ENCODE measurements at places on chromosomes 16 and 17.
A peak's percentile ranks its signal among the peaks of the same experiment; 100 is the strongest.

- no peak for DNase-seq
Observed at GRCh38 chr16:73214825-73215677, 167.1 kb upstream of the ZFHX3 start.

GRCh38 chr17:6555331-6556120, 829 bp downstream of the PITPNM3 start:
- DNase-seq = peak; percentile 23

DNA sequence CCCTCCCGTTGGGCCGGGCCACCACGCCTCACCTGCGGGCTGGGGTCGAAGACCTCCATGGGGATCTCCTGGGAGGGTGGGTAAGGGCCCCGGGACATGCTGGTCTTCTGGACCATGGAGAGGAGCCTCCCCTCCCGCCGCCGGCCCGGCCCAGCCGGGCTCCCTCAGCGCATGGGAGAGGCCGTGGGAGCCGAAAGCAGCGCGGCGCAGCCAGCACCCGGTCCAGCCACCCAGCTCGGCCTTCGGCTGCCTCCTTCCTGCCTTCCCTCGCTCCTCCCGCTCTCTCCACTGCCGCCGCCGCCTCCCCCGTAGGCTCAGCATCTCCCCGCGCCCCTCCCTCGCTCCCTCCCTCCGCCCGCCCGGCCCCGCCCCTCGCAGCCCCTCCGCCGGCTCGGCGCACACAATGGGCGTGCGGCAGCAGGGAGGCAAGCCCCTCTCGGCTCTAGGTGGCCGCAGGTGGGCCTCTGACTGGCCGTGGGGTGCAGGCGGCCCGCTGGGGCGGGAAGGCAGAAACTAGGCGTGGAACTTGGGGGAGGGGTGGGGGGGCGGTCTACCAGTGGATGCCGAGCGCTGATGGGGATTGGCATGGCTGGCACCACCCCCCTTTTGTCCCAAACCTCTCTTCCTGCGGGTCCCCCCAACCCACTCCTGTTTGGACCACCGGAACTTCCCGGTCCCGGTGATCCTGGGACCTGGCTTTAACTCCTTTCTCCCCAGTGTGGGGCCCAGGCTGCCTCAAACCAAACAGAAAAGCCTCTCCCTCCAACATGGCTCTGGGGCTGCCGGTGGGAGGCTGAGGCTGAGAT, at the start of gene CACNB1:
Gene CACNB1 (minus strand): TSS at position 290 of the 806 bp plus-strand sequence. CDS start 174 bp downstream, at position 116.
- peak; percentile 80 for DNase-seq

DNA sequence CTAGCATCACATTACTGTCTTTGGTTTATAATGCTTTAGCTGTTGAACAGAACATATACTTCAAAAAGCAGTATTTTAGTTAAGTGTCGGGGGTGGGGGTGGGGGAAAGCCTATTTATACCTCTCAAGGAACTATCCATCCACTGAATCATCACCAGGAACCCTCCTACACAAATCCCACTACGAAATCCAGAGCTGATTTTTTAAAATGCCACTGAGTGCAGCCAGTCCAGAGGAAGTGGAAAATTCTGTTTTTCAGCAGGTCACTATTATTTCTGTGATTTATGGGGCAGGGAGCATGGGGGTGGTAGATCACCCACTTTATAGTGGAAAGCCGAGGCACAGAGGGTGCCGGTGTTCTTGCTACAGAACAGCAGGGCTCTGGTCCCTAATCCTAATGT, 284.1 kb downstream of the SOX9 start:
- DNase-seq = no peak

GRCh38 chr17:31428111-31428510, 36.6 kb downstream of the RAB11FIP4 start:
- DNase-seq = no peak

GRCh38 chr16:82848013-82848412, 221.2 kb downstream of the CDH13 start:
- no peak for DNase-seq

- no peak for DNase-seq
Observed at GRCh38 chr16:88003736-88004135, 52.5 kb downstream of the BANP start.

DNA sequence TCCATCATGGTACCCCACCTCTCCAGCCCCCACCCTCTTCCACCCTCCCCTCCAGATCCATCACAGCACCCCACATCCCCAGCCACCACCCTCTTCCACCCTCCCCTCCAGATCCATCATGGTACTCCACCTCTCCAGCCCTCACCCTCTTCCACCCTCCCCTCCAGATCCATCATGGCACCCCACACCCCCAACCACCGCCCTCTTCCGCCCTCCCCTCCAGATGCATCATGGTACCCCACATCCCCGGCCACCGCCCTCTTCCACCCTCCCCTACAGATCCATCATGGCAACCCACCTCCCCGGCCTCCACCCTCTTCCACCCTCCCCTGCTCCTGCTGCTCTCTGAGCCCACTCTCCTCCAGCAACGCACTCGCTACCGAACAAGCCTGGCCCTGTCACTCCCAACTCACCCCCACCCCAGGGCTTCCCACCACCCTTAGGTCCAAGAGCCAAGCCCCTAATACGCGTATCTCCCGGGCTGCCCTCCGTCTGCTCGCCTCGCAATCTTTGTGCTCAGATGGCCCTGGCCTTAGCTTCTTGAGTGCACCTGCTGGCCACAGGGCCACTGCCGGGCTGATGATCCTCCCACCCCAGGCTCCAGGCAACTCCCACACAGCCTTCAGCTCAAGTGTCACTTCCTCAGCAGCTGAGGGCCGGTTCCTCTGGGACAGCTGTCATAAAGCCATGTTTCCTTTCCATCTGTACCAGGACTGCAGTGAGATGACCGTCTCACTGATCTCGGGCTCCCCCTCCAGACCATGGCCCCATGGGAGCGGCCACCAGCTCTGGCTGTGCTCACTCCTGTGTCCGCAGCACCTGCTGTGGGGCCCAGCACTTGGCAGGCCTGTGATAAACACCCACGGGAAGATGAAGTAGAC, 25.5 kb downstream of the KDM8 start:
- DNase-seq = no peak

GRCh38 chr17:68576811-68577496, 24.2 kb downstream of the FAM20A start:
- no peak for DNase-seq

- DNase-seq = no peak
Observed at GRCh38 chr16:88531931-88532433, 38.2 kb upstream of the ZC3H18 start.

GRCh38 chr17:66636111-66636510, 198.8 kb upstream of the CACNG5 start:
- DNase-seq = no peak

DNA sequence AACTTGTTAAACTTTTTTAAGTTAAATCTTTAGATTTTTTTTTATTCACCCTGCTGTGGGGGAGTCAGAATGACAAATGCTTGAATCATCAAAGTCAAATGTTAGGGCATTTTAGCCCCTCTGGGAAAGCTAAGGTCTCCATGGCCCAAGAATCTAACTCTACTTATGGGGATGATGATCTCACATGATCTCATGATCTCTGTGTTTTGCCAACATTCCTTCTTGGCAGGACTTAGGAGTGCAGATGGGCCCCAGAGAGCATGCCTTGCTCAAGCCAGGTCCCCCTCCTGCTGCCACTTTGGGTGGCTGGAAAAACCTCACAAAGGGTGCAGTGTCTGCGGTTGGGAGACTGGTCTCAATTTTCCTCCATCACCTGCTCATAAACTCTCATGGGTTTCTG, 108.6 kb downstream of the PRKCB start:
- DNase-seq = no peak

DNA sequence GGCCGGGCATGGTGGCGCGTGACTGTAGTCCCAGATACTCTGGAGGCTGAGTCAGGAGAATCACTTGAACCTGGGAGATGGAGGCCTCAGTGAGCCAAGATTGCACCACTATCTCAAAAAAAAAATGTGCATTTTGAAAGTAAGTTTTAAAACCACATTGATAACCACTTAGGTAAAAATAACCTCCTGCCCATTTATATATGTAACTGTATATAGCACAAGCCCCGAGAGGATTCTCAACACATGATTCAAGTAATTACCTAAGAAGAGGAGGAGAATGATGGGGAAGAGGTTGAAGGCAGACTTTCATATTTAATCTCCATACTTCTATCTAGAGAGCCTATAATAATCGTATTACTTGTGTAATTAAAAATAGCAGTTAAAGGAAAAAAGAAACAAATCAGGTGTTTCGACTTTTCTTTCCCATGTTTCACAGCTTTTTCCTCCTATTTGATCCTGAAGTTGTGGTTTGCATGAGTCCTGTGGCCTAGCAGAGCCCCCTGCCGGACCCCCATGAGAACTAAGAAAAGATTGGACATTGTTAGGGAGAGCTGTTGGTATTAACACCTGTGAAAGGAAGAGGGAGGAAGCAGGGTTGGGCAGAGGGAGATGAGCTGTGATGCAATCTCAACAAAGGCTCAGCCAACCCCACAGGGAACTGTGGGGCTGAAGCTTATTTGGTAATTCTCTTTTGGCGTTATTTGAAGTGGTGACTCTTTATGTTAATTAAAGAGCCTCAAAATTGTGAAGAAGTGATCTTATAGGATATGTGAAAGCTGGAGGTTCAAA, 22.1 kb downstream of the PMFBP1 start:
- no peak for DNase-seq

GRCh38 chr16:28283798-28284577, 8.3 kb upstream of the SBK1 start:
- no peak for DNase-seq

- no peak for DNase-seq
Observed at GRCh38 chr16:29999605-30000004, 3.6 kb downstream of the INO80E start.

DNA sequence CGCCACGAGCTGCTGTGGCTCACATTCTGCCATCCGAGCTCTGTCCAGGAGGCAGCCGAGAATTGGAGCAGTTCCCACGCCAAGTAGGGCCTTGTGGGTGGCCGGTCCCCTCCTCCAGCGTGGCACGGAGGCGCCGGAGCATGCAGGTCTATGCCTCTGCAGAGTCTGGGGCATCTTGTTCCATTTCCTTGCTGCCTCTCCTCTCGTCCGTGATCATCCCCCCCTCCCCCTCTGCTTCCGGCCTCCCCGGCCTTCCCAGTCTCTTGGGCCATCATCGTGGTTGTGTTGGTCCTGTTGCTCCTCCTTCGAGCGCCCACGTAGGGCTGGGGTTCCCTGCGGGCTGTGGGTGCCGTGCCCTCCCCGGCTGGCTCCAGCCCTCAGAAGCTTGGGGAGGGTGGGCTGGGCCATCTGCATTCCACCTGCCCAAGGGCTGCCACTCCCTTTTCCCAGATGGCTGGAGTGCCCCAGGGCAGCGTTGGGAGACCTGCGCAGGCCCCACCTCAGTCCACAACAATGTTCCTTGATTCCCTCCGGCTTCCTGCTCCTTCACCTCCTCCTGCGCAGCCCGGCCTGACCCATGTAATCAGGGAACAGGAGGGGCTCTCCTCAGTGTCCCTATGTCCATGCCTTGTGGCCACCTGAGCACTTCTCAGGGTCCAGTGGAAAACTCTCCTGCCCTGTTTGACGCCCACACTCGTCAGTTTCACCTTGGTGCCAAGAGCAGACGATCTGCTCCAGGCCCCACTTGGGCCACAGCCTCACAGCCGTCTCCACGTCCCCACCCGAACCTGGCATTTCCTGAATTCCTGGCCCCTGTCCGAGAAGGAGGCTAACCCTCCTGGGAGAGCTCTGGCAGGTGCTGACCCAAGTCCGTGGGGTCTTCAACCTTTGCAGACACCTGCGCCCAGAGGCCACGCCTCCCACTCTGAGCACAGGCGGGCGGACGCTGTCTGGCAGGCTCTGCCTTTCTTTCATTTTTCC, 37.1 kb downstream of the BAIAP2 start:
- no peak for DNase-seq

DNA sequence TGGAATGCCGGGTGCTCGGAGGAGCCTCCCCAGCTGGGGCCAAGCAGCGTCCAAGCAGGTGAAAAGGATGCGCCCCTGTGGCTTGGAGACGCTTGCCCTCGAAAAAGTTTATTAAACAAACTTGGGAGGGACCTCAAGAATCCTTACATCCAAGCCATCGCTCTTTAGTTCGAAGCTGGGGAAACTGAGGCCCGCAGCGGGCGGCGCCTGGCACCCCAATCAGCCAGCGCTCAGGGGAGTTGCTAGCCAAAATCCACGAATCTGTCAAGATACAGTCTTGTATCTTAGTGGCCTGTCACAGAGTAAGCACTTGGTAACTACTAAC, 553 bp upstream of the B9D1 start:
- no peak for DNase-seq

DNA sequence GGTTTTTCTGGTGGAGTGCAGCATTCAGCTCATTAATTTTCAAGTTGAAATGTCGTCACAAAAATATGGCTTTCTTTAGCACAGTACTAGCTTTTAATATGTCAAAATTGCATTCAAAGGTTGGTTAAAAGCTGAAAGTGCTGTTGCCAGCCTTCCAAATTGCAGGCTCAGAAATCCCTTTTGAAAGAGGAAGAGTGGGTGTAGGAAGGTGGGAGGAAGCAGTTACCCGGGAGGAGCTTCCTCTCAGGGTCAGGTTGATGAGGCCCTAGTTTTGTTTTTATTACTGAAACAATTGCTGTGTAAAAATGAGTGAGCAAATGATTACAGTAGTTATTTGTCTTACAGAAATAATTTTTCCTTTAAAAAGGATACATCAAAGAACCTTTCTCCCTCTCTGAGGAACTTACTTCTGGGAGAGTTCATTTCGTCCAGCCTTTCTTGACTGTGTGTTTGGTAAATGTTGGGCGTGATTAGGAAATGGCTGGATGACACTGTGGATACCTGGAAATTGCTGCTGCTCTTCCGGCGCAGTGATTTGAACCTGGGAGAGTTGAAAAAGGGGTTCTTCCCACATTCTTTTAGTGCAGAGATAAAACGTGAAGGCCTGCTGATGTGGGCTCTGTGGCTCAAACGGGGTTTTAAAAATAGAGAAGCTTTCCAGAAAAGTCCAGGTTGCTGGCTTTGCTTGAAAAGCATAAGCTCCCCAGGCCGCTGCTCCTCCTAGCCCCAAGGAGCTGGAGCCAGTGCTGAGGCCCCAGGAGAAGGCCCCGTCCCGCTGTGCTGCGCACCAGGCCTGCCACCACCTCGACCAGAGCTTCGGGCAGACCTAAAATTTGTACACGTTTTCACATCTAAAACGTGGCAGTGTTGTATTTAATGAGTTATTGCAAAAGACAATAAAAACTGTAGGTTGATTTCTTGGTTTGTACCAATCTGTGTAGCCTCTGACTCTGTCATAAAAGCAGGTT, 41.7 kb downstream of the SEC14L1 start:
- no peak for DNase-seq

DNA sequence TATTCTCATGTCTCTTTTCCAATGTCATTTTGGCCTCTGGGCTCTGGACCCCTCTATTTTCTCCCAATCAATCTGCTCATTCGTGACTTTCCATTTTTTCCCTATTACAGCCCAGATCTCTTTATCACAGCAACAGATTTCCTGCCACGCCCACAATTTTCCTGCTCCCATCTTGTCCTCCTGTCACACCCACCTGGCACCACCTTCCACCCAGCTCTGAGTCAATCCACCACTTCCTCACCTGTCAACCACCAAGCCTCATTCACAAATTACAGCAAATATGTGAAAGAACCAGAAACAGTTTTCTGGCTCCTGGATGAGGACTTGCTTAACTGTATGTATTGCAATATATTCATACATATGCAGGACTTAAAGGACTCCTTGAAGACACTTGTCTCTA, 311.3 kb downstream of the GRIN2A start:
- DNase-seq = no peak

GRCh38 chr16:49365711-49366509, 7.7 kb upstream of the C16orf78 start:
- no peak for DNase-seq
